GM23248 (cell line): ENCODE measurements at places on chromosomes 7 and 10. TPM values are rescaled to one million over a fixed set of nuclear protein-coding genes. Genes with fewer than 3 reads are reported as not detected.

Gene TMEM270
- total RNA-seq, result not detected in 2 replicates

GRCh38 chr10:77877441-77878344, 48.9 kb downstream of the DLG5 start:
- no peak overlapping the region for H3K4me3 ChIP-seq
- DNase-seq, result peak; percentile 31
- no peaks in the 10 kb centered on the region for H3K36me3 ChIP-seq

Gene C10orf71
- not detected in 2 replicates for total RNA-seq

DNA sequence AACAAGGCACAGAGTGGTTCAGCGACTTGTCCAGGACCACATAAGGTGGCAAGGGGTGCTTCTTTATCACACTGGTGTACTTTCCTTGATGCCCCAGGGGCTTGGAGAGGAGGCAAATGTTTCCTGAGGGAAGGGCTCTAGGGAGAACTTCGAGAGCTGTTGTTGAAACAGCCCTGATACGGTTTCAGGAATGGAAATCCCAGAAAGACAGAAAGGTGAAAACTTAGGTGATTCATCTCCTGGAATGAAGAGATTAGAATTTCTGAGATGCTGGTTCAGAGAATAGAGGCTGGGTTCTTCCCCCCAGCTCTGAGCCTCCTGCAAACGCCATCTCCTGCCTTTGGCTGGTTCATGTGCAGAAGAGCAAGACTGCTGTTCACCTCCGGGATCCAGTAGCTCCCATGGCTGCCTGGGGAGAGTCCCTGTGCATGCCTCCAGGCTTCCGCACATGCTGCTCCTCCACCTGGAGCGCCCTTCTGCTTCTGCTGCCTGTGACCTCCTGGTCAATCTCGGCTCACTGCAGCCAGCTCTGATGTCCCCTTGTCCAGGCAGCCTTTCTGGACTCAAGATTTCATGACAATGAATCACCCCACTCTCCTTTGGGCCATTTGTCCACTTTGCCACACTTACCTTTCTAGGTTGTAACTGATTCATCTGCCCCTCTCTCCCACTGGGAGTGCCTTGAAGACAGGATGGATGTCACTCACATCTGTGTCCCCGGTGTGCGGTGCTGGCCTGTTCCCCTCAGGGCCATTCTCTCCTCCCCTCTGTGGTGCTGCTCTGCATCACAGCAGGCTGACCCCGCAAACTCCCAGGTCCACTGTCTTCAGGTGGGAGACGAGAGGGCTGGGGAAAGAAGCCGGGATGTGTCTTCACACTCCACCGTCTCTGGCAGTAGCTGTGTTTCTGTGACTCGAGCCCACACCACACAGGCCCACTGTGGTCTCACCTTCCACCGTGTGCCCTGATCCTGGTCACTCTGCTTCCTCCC, 3.6 kb upstream of the CDH23 start:
- no peak for DNase-seq
- no peaks in the 10 kb centered on the region for H3K36me3 ChIP-seq
- no peak overlapping the region for H3K4me3 ChIP-seq
- no peaks in the 10 kb centered on the region for H3K4me1 ChIP-seq

Gene TAC1
- total RNA-seq, result not detected in 2 replicates

Gene OR6V1
- not detected in 2 replicates for total RNA-seq

Gene C7orf33
- not detected in 2 replicates for total RNA-seq

- no peaks in the 10 kb centered on the region for H3K36me3 ChIP-seq
- DNase-seq, result peak; percentile 71
- peak within 1 kb of the TSS; percentile 92 for H3K27ac ChIP-seq
- peak within 1 kb of the TSS; percentile 95 for H3K4me3 ChIP-seq
- H3K4me1 ChIP-seq, result peaks cover 30% of the 10 kb centered on the region
- H3K27me3 ChIP-seq, result no peaks in the 10 kb centered on the region
These were observed at the start of gene KMT2C for GRCh38 chr7:152435384-152436110. TSS of gene KMT2C (minus strand) at chr7:152436003. CDS start at chr7:152435786, 217 bp downstream.

DNA sequence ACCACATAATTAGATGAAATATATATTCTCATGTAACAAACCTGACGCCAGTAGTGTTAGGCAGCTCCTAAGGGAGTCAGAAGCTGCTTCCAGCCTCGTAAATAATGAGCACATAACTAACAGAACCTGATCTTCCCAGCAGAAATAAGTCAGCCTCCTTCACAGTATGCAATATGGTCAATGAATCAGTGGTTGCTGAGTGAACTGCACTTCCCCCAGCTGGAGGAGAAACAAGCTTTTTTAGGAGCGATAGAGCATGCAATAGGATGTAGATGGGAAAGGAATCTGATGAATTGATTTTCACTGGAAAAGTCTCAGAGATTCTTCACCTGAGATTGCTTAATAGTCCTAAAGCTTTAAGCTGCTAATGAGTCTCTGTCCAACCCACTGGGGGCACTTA, 337.2 kb upstream of the LRGUK start:
- DNase-seq, result no peak
- H3K27me3 ChIP-seq, result no peaks in the 10 kb centered on the region
- no peaks in the 10 kb centered on the region for H3K4me1 ChIP-seq
- H3K4me3 ChIP-seq, result no peak overlapping the region
- no peaks in the 10 kb centered on the region for H3K36me3 ChIP-seq

Gene CAMK1D
- 0.13 and 0.22 TPM in 2 replicates for total RNA-seq

GRCh38 chr10:97850446-97850845, 803 bp downstream of the GOLGA7B start:
- H3K4me3 ChIP-seq, result no peak overlapping the region
- no peak for DNase-seq
- H3K36me3 ChIP-seq, result no peaks in the 10 kb centered on the region
- no peak overlapping the region for H3K27ac ChIP-seq
- H3K27me3 ChIP-seq, result peaks cover 29% of the 10 kb centered on the region
- H3K4me1 ChIP-seq, result no peaks in the 10 kb centered on the region

Gene NOS3
- 0.13 and 0.32 TPM in 2 replicates for total RNA-seq

- H3K4me3 ChIP-seq, result no peak overlapping the region
- no peaks in the 10 kb centered on the region for H3K4me1 ChIP-seq
- H3K27me3 ChIP-seq, result no peaks in the 10 kb centered on the region
These were observed 82.0 kb downstream of the DOCK4 start for GRCh38 chr7:112124061-112124766.

DNA sequence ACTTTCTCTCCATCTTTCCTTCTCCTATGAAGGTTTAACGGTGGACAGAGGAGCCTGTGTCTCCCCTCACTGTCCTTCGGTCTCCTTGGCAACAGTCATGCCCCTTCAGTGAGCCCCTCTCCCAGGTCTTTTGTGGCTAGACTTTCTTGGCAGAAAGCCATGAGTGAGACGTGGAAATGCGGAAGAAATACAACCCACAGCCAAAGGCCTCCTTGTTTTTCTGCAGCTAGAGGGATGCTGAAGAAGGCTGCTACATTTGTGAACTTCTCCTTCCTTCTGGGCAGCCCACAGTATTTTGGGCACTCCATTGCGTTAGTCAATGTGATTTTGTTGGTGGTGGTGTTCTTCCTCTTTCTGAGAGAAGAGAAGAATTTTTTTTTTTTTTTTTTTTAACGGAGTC, 333.7 kb upstream of the PODXL start:
- H3K4me3 ChIP-seq, result no peak overlapping the region
- no peaks in the 10 kb centered on the region for H3K36me3 ChIP-seq
- no peak for DNase-seq
- H3K27me3 ChIP-seq, result peaks cover 9% of the 10 kb centered on the region; the same call in 1 of the 2 replicates

- peak overlapping the region; percentile 62 for H3K4me3 ChIP-seq
- H3K36me3 ChIP-seq, result no peaks in the 10 kb centered on the region
- DNase-seq, result peak; percentile 31
- H3K4me1 ChIP-seq, result no peaks in the 10 kb centered on the region
- no peak overlapping the region for H3K27ac ChIP-seq
These were observed 8.0 kb downstream of the PSD start for GRCh38 chr10:102410429-102411073.

Gene AGAP6
- 4.9 and 6.4 TPM in 2 replicates for total RNA-seq

Gene CLDN12
- 35.6 and 38.3 TPM in 2 replicates for total RNA-seq

- H3K27me3 ChIP-seq, result peaks cover 18% of the 10 kb centered on the region
- H3K27ac ChIP-seq, result no peak overlapping the region
- H3K36me3 ChIP-seq, result no peaks in the 10 kb centered on the region
These were observed 42.0 kb downstream of the CDH23 start for GRCh38 chr10:71438761-71439160.

DNA sequence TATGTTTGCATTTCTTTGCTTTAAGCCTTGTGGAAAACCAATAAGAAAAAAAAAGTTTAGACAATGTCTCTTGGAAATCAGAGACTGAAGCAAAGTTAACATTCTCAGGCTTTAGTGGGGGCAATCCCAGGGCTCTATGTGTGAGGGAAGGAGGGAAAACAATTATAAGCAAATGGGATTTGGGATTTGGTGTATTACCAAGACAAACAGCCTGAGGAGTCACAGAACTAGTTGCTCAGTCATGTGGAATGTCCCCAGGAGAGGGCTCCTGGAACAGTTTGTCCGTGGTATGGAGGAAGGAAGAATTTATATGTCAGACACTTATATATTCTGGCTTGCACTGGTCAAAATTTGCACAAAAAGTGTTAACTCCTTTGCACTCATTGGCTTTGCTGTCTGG, 562.9 kb upstream of the TPK1 start:
- no peaks in the 10 kb centered on the region for H3K36me3 ChIP-seq
- H3K27ac ChIP-seq, result no peak overlapping the region
- DNase-seq, result no peak
- no peak overlapping the region for H3K4me3 ChIP-seq
- no peaks in the 10 kb centered on the region for H3K27me3 ChIP-seq

DNA sequence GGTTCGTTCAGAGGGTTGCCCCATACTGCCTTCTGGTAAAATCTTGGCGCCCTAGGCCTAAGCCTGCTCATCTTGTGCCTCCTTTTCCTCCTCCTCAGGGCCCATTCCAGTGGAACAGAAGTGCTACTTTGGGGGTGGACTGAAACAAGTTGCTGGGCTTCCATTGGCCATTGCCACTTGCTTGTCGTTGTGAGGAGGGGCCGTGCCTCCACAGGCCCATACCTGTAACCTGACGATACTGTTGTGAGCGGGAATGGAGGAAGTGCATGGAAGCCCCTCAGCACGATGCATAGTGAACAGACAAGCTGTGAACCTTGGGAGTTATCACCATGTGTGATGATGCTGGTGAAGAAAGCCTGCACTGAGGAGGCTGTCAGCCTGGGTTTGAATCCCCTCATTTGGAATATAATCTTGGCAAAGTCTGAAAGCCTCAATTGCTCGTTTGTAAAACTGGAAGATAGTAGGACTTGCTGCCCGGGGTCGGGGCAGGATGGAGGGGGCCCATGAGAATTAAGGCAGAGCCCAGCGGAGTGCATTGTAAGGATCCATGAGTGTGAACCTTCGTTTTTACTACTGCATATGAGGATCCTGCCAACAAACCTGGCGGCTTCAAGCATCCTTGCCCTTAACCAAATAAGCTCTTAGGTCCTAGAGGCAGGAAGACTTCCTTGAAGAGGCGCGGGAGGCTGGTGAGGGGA, 671 bp upstream of the PAPSS2 start:
- no peak overlapping the region for H3K27ac ChIP-seq
- peaks cover 32% of the 10 kb centered on the region for H3K4me1 ChIP-seq
- H3K27me3 ChIP-seq, result no peaks in the 10 kb centered on the region

Gene TMEM178B
- total RNA-seq, result 0.22 and 0.25 TPM in 2 replicates

Gene SPDYE16
- not detected in 2 replicates for total RNA-seq

GRCh38 chr10:34526758-34527730, 288.1 kb downstream of the PARD3 start:
- no peaks in the 10 kb centered on the region for H3K27me3 ChIP-seq
- no peaks in the 10 kb centered on the region for H3K36me3 ChIP-seq
- peak; percentile 94 for DNase-seq
- H3K27ac ChIP-seq, result peak overlapping the region; percentile 97
- peak overlapping the region; percentile 55 for H3K4me3 ChIP-seq

Gene PLXDC2
- total RNA-seq, result 2.3 and 3.5 TPM in 2 replicates

DNA sequence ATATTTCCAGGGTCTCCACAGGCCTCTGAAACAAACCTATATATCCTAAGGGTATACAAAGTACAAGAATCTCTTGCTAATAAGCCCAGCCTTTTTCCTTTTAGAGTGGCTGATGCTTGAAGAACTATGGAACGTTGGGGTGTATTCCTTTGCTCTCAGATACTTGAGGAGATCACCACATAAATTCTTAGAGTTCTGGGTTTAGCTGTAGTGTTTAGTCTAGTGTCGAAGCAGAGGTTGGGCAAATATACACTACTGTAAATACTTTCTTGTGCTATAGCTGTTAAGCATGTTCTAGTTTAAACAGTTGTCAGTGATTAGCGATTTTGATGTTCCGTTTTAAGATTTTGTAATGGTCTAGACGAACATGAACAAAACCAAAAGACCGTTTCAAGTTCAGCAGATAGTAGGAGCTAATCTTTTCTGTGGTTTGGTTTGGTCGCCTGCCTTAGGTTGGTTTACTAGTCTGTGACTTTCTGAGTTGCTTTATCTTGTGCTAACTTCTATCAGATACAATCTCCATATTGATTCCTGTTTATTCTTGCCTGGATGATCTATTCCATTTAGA, 229.6 kb downstream of the NSUN6 start:
- H3K4me3 ChIP-seq, result no peak overlapping the region
- DNase-seq, result no peak
- no peaks in the 10 kb centered on the region for H3K36me3 ChIP-seq
- H3K27ac ChIP-seq, result no peak overlapping the region

DNA sequence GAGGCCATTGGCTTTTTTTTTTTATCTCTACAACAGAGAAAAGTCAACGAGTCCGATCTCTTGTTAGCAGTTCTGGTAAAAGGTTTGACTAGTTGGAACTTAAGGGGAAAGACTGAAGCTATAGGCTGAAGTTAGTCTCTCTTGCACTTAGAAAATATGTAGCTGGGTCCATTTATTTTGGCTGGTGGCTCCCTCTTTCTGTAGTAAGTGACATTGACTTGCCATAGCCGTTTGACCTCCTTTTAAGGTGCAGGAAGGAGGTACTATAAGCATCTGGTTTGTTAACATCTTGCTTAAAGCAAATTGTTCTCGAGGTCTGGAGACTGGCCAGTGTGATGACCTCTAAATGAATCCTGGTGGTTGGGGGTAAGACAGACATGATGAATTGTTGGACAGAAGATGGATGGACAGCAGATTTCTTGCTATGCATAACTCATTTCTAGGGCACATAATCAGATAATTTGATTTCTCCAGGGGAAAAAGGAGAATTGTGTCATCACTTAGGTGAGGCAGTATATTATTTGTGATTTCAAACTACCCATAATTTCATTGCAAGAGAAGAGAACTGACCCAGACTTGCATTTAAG, 356.3 kb upstream of the GALNT17 start:
- H3K4me3 ChIP-seq, result no peak overlapping the region
- peak; percentile 7 for DNase-seq
- H3K27ac ChIP-seq, result no peak overlapping the region
- H3K4me1 ChIP-seq, result no peaks in the 10 kb centered on the region
- no peaks in the 10 kb centered on the region for H3K27me3 ChIP-seq

DNA sequence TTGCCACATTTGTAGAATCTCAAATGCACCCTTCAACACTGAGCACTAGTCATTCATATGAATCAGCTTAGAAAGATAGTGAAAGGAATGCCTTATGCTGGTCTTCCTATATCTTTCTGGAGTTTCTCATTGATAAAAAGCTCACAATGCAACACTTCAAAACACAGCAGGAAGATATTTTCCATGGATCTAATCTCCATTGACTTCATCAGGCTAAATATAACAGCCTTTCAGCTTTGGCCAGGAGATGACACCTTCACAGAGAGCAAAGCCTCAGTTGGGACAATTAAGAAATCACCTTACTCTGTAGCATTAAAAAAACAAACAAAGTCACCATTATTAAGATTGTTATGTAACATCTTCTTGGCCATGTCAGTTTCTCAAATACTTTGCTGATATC, 6.7 kb downstream of the NRP1 start:
- peaks cover 54% of the 10 kb centered on the region for H3K4me1 ChIP-seq
- 0 out of 2 replicates have a peak overlapping the region, but pooled peaks have one; percentile 21 for H3K4me3 ChIP-seq
- H3K27ac ChIP-seq, result peak overlapping the region; percentile 35
- peak; percentile 56 for DNase-seq
- peaks cover 67% of the 10 kb centered on the region for H3K36me3 ChIP-seq

GRCh38 chr7:151700586-151701165, 176.2 kb downstream of the PRKAG2 start:
- H3K4me1 ChIP-seq, result peaks cover 9% of the 10 kb centered on the region
- H3K4me3 ChIP-seq, result no peak overlapping the region
- H3K27me3 ChIP-seq, result no peaks in the 10 kb centered on the region
- no peaks in the 10 kb centered on the region for H3K36me3 ChIP-seq
- DNase-seq, result peak; percentile 84
